ENCODE measurements at places on chromosomes 4 and X.

DNA sequence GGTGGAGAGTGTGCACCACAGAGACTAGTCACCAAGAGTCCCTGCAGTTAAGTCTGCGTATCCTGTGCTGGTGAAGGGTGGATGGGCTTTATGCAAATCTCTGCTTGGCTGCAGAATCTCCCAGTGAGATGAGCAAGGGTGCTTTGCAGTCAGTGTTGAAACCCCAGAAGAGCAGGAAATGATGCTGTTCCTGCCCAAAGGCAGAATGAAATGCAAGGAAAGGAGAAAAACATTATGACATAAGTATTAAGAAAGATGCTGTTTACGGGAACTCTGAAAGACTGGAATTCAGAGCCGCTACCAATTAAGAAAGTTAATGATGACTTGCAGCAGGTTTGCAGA, 25.4 kb upstream of the ACSL1 start:
- no peak for DNase-seq

- DNase-seq = no peak
Measured at GRCh38 chrX:152601848-152602616, 35.7 kb upstream of the GABRQ start.

DNA sequence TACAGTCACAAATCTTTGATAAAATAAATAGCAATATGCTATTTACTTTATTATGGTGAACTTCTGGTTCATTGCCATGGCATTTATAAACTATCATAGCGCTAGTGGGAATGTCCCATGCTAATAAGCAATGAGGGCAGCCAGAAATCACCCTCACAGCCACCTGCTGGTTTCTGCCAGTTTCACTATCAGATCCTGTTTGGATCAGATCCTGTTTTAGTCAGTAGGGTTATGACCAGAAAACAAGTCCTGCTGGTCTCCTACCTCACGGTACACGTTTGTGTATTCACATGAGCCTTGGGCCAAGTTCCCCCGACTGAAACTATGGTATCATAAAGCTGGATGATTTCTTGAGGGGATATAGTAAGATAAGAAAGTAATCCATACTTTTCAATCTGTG, 17.7 kb downstream of the FOXR2 start:
- no peak for DNase-seq

DNA sequence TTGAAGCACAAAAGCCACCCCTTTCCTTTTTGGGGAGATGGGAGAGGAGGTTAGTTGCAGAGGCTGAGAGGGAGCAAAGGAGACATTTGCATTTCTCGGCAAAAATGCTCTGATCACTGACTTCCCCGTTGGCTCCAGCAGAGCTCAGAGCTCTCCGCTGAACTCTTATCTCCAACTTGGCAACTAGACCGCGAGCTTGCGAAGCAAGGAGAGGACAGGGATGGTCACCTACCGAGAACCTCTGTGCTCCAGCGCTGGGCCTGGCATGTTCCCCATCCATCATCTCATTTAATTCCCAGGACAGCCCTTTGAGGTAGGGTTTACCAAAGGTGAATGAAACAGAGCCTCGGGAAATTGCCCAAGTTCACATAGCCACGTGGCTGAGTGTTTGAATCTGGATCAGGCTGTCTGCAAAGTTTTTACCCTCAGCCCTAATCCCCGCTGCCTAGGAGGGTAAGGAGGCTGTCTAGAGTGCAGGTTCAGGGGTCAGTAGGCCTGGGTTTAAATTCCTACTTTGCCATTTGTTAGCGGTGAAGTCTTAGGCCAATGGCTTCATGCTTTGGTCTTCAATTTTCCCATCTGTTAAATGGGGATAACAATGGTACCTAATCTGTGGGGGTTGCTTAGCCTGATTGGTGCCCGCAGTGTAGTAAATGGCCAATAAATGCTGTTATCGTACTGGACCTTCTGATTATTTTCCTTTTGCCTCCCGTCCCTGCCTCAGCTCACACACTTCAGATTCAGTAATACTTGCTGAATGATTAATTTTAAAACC, 3.8 kb upstream of the CITED1 start:
- DNase-seq = no peak

DNA sequence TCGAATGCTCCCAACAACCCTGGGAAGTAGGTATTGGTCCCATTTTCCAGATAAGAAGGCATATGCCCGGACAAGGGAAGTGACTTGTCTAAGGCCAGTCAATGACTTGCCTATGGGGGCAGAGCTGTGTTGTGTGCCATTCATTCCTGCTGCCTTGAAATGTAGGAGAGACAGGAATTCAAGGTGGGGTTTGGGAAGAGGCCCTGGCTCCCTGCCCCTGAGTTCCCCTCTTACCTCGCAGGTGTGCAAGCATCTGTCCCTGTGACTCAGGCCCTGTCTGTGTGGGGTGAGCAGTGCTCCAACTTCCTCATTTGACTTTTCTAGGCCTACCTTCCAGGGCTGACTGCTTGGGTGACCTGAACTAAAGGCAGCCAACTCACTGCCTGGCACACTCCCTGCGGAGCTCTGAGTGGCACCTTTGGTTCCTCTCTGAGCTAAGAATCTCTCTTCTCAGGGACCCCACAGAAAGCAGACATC, 5.1 kb downstream of the EFNB1 start:
- no peak for DNase-seq

- DNase-seq = no peak
Measured at GRCh38 chrX:20433388-20433775, 166.7 kb upstream of the RPS6KA3 start.

GRCh38 chrX:107826238-107827029, 768 bp downstream of the MID2 start:
- peak; percentile 31 for DNase-seq

DNA sequence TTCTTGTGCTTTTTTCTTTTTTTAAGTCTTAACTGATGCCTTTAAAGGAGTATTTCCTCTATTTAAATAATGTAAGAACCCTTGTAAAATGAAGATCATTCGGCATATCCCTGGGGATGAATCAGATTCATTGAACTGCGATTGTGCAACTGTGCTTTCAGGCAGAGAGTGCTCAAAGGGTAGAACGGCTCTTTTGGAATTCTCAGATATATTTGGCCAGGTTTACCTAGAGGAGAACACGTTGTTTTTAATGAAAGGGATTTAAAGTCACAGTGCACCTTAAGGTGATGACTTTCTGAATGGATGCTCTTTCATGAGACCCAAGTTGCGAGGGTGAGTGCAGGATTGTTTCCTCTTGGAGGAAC, 51.6 kb upstream of the ELOVL6 start:
- no peak for DNase-seq

DNA sequence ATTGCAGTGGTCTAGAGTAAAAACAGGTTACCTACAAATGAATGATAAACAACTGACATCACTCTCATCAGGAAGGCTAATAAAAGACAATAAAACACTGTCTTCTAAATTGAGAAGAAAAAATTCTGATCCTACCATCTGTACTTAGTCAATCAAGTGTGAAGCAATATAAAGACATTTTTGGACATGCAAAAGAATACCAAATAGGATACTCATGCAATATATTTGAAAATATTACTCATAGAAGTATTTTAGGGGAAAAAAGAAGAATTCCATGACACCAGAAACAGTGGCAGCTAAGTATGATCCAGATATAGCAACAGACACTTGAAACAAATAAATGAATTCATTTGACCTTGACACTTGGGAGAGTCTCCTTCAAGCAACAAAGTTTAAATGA, 63.8 kb upstream of the FAM120C start:
- no peak for DNase-seq

- no peak for DNase-seq
Measured at GRCh38 chr4:149269835-149270234, 545.8 kb downstream of the IQCM start.
